ENCODE measurements at places on chromosomes 3 and 15.

DNA sequence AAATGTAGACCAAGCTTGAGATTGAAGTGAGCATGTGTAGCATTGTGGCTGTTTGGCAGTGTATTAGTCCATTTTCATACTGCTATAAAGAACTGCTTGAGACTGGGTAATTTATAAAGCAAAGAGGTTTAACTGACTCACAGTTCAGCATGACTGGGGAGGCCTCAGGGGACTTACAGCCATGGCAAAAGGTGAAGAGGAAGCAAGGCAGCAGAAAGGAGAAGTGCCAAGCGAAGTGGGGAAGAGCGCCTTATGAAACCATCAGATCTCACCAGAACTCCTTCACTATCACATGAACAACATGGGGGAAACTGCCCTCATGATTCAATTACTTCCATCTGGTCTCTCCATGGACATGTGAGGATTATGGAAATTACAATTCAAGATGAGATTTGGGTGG, 8.6 kb upstream of the CERS3 start:
- DNase-seq = no peak

DNA sequence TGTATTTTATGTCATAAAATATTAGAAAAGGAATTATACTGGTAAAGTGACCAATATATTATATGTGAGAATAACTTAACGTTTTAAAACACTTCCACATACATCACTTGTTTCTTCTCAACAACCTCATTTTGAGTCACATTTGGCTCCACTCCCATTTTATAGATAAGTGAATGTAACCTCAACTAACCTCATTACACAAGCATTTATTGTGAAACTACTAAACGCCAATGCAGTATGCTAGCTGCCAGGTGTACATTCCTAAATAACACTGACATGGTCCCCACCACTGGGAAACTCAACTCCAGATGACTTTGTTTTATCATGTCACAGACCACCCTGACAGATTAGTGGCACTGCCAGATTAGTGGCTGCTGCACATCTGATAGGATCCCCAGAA, 249.7 kb upstream of the CNTN4 start:
- DNase-seq = no peak

DNA sequence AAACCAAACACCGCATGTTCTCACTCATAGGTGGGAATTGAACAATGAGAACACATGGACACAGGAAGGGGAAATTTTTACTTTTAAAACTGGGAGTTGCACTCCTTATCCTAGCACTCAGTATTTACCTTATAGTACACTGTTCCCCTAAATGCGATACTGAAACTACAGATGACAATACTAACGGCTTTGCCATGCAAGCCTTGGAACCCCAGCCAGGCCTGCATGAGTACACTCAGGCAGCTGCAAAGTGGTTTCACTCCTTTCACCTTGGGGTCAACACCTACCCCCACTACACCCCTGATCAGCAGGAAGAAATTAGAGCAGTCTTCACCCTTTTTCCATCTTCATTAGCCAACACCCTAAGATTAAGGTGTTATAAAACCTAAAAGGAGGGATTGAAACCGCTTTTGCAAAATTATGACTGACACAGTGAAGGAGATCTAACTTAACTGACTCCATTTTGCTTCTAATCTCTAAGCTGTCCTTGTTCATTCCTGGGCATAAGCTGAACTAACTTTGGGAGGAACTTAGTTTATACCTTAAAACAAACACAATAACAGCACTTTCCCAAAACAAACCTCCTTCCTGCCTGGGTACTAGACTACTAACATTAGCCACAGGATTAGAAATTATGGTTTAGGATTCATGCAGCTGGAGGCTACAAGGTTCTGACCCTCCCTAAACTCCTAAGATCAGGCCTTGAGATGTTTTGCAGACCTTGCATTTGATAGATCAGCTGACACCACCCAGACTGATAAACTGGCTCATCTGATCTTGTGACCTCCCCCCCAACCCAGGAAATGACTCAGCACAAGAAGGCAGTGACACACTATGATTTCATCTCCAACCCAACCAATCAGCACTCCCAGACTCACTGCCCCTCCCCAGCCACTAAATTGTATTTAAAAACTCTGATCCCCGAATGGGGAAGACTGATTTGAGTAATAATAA, 452.1 kb upstream of the PPP2R3A start:
- no peak for DNase-seq

DNA sequence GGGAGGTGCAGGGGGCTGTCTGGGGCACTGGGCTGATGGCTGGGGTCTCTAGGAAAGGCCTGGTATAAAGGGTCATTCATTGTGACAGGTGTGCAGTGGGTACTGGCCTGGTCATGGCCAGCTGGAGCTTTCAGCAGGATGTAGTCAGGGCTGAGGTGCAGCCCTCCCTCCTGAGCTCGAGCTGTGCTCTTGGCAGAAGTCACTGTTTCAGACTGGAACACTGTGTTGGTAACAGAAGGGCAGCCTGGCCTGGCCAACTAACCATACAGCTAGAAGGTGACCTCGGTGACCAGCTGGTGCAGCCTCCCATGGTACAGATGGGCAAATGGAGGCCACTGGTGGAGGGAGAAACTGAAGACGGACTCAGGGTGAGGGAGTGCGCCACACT, 34.4 kb upstream of the LCTL start:
- DNase-seq = no peak

DNA sequence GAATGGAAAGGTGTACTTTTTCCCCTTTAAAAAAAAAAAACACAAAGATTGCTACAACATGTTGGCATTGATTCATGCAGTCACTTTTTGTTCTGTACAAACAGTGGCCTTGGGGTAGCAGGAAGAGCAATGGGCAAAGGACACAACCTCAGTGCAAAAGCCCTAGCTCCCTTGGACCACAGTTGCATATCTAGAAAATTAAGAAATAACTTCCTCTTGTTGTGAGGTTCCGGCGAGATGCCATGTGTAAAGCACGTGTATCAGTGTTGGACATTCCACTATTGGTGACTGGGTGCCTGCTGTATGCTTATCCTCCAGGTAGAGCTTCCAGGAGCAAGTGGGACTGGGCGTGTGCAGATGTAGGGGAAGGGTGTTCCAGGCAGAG, 164.5 kb downstream of the THSD4 start:
- no peak for DNase-seq

GRCh38 chr3:9172851-9173321, 76.6 kb downstream of the SRGAP3 start:
- no peak for DNase-seq

- no peak for DNase-seq
Measured at GRCh38 chr3:129576514-129577352, 29.7 kb downstream of the PLXND1 start.

- DNase-seq = no peak
Measured at GRCh38 chr3:175304404-175304803, 445.3 kb downstream of the NAALADL2 start.

- DNase-seq = no peak
Measured at GRCh38 chr3:42092006-42092405, 849 bp downstream of the TRAK1 start.

DNA sequence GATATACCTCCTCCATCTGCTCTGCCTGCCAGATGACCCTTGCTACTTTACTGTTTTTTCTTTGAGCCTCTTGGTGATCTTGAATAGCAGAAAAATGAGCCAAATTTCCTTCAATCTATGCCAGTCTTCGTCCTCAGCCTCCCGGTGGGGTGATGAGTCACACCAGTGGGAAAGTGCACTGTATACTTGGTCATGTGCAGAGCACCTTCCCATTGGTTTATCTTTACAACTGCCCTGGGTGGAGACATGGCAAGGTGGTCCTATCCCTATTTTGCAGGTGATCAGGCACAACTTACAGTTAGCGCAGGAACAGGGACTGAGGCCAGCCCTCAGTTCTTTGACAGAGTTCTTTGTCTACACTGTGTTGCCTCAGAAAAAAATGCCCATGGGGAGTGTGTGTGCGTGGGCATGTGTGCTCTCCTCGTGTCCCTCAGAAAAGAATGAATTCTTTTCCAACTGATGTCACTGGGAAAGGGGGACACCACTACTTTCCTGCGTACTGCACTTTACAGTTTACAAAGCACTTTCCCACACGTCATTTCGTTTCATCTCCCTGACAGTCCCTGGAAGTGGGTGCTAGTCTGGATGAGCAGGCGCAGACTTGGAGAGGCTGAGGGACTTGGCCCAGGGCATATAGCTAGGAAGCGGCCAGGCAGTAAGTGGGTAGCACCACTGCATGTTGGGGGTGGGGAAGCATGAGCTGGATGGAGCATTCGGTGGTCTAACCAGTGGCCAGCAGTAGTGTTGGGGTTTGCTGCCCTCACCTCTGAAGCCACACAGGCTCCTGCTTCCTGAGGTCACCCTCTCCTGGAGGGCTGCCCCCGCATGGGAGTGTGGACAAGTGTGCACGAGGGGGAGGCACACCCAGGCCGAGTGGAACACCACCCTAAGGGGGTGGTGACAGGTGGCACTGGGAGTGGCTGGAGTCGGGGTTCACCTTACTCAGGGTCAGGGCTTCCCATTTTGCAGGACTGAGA, 24.1 kb downstream of the SMAD3 start:
- peak; percentile 23 for DNase-seq

DNA sequence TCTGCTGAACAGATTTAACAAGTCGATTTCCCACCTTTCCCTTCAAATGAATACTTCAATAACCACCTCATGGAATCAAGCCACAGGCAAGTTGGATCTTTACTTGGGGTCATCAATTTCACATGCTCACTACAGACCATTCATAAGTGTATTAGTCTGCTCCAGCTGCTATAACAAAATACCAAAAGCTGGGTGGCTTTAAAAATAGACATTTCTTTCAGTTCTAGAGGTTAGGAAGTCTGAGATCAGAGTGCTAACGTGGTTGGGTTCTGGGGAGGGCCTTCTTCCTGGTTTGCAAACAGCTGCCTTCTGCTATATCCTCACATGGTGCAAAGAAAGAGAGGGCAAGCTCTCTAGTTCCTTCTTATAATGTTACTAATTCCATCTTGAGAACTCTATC, 5.1 kb downstream of the GPR176 start:
- no peak for DNase-seq

- no peak for DNase-seq
Measured at GRCh38 chr3:29775340-29775739, 494.5 kb downstream of the RBMS3 start.

DNA sequence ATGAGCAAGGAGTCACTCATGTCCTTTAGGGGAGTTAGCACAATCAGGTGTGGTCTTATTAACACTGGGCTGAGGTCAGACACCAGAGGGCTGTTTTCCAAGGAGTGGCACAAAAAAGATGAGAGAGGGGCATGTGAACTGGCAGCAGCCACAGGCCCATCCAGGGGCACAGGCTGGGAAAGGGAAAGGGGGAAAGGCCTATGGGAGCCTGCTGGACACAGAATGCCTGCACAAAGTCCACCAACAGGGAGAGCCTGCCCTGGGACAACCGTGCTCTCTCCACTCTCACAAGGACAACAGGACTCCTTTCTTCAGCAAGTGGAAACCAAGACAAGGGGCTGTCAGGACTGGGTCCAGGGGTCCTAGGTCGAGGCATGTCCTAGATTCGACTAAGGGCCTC, 109.6 kb downstream of the ADCY5 start:
- no peak for DNase-seq

DNA sequence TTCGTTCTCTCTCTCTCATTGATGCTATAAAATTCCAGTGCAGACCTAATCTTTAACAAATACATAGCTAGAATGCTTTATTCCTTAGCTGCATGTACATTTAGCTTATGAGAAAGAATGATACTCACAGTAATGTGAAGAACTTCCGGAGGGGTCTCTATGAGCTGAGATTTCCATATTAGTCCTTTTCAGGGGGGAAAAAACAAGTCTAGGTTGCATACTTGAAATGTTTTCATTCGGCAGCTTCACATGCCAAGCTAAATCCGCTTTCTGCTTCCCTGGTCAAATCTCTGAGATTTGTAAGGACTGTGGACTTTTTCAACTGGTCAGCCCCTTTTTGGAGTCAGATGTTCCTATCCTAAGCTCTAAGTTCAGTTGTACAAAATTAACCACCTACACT, 111.5 kb upstream of the COL8A1 start:
- DNase-seq = no peak

DNA sequence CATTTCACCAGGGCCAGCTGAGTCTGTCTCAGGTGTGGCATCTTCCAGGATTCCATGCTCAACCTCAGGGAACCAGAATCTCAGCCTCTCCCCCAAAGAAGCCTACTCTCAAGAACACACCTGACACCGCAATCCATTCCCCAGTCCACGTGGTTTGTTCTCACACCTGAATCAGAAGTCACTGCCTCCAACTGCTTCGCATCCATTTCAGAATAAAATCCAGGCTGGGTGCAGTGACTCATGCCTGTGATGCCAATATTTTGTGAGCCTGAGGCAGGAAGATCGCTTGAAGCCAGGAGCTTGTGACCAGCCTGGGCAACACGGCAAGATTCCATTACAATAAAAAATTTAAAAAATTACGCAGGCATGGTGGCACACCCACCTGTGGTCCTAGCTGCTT, 212.2 kb downstream of the FOXP1 start:
- no peak for DNase-seq

DNA sequence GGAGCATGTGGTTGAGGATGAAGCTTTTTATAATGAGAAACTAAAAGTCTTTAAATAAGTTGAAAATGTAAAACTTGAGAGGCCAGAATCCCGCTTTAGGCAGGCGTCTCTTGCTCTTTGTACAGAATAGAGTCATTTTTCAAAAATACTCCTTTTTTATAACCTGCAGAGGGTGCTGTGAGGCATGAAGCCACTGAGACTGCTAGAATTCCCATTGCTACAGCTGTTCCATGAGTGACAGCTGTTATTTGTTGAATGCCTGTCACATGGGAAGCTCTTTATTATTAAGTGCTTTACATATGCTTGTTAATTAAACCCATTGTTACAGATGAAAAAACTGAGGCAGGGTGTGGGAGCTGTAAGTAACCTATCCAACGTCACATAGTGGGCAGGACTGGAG, 18.5 kb downstream of the MINAR1 start:
- no peak for DNase-seq

DNA sequence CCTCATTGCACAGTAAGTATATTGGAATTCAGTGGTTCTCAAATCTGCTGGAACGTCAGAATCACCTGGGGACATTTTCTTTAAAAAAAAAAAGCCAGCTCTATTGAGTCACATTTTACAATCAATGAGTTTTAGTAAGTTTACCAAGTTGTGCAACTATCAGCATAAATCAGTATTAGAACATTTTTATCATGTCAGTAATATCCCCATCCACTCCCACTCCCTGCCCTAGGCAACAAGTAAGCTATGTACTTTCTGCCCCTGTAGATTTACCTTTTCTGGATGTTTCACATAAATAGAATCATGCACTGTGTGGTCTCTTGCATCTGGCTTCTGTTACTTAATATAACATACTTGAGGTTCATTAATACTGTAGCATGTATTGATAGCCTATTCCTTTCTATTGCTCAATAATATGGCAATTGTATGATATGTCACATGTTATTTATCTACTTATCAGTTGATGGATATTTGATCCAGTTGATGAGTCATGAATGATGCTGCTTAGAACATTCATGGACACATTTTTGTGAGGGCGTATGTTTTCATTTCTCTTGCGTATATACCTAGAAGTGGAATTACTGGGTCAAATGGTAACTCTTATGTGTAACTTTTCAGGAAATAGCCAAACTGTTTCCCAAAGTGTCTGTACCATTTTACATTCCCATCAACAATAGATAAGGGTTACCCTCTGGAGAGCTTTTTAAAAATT, 180.5 kb downstream of the THSD4 start:
- DNase-seq = no peak
